ENCODE measurements at places on chromosomes 2 and 18.

GRCh38 chr2:149738767-149739166 is 151.2 kb upstream of the MMADHC start:
- peaks cover 16% of the 10 kb centered on the region for H3K4me1 ChIP-seq
- H3K4me3 ChIP-seq = no peak overlapping the region
- no peak overlapping the region for H3K27ac ChIP-seq
- H3K36me3 ChIP-seq = peaks cover 4% of the 10 kb centered on the region
- no peak for DNase-seq

- H3K27ac ChIP-seq = no peak overlapping the region
- no peak overlapping the region for H3K4me3 ChIP-seq
- H3K27me3 ChIP-seq = peaks cover 4% of the 10 kb centered on the region
These were observed 93.3 kb downstream of the RNF144A start for GRCh38 chr2:7010391-7011054.

- DNase-seq = no peak
- peaks cover 2% of the 10 kb centered on the region for H3K27me3 ChIP-seq
- H3K4me3 ChIP-seq = no peak overlapping the region
- H3K27ac ChIP-seq = no peak overlapping the region
- peaks cover 90% of the 10 kb centered on the region for H3K36me3 ChIP-seq
- no peaks in the 10 kb centered on the region for H3K4me1 ChIP-seq
These were observed 17.7 kb downstream of the TANK start for GRCh38 chr2:161177969-161178368.

GRCh38 chr2:202022755-202023154 is 10.9 kb upstream of the FZD7 start:
- H3K36me3 ChIP-seq = no peaks in the 10 kb centered on the region
- no peak for DNase-seq
- H3K4me1 ChIP-seq = peaks cover 65% of the 10 kb centered on the region
- no peaks in the 10 kb centered on the region for H3K27me3 ChIP-seq
- peak overlapping the region; percentile 11 for H3K4me3 ChIP-seq
- H3K27ac ChIP-seq = peak overlapping the region; percentile 91

GRCh38 chr18:13416208-13416607 is 197.6 kb downstream of the LDLRAD4 start:
- H3K27me3 ChIP-seq = peaks cover 7% of the 10 kb centered on the region
- no peaks in the 10 kb centered on the region for H3K36me3 ChIP-seq
- no peaks in the 10 kb centered on the region for H3K4me1 ChIP-seq
- DNase-seq = no peak
- H3K27ac ChIP-seq = no peak overlapping the region
- H3K4me3 ChIP-seq = no peak overlapping the region

DNA sequence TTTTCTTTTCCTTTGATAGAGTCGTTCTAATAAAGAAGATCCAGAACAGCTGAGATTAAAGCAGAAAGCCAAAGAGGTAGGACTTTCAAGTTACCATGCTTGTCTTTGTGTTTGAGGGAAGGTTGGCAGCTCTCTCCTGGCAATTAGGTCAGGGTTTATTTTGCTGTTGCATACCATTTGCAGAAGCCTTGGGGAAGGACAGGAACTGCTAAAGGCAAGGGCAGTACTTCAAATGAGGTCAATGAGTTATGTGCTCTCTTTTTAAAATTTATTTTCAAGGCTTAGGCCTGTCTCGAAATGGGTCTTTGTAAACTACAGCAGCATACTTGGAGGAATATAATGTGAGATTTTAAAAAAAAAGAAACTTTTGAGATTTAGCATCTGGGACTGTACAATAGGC is 108.9 kb downstream of the TAF4B start:
- H3K36me3 ChIP-seq = peaks cover 10% of the 10 kb centered on the region
- H3K27ac ChIP-seq = peak overlapping the region; percentile 9
- H3K27me3 ChIP-seq = no peaks in the 10 kb centered on the region
- no peak for DNase-seq
- H3K4me1 ChIP-seq = peaks cover 20% of the 10 kb centered on the region
- no peak overlapping the region for H3K4me3 ChIP-seq

- DNase-seq = no peak
- H3K36me3 ChIP-seq = no peaks in the 10 kb centered on the region
- no peaks in the 10 kb centered on the region for H3K4me1 ChIP-seq
- no peak within 1 kb of the TSS for H3K4me3 ChIP-seq
These were observed at the start of gene GKN1 for GRCh38 chr2:68974251-68974650. GKN1 (plus strand) TSS chr2:68974636; CDS start chr2:68974678, 42 bp downstream.

DNA sequence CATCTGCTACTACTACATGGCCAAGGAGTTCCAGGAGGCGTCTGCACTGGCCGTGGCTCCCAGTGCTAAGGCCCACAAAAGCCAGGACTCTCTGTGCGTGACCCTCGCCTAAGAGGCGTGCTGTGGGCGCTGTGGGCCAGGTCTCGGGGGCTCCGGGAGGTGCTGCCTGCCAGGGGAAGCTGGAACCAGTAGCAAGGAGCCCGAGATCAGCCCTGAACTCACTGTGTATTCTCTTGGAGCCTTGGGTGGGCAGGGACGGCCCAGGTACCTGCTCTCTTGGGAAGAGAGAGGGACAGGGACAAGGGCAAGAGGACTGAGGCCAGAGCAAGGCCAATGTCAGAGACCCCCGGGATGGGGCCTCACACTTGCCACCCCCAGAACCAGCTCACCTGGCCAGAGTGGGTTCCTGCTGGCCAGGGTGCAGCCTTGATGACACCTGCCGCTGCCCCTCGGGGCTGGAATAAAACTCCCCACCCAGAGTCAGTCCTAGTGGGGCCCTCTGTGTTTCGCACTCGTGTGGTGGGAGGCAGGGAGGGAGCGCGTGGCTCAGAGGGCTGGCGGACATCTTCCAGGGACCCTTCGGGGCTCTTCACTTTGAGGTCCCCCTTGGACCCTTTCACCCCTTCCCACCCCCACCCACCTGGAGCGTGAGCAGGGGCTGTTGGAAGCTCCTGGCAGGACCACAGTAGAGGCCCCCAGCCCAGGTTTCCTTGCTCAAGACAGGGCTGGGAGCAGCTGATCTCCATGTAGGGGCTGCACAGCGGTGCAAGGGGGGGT is 5.7 kb downstream of the GPR35 start:
- H3K27ac ChIP-seq = no peak overlapping the region
- H3K27me3 ChIP-seq = no peaks in the 10 kb centered on the region
- H3K4me3 ChIP-seq = no peak overlapping the region
- H3K36me3 ChIP-seq = no peaks in the 10 kb centered on the region
- DNase-seq = no peak
- peaks cover 16% of the 10 kb centered on the region for H3K4me1 ChIP-seq

DNA sequence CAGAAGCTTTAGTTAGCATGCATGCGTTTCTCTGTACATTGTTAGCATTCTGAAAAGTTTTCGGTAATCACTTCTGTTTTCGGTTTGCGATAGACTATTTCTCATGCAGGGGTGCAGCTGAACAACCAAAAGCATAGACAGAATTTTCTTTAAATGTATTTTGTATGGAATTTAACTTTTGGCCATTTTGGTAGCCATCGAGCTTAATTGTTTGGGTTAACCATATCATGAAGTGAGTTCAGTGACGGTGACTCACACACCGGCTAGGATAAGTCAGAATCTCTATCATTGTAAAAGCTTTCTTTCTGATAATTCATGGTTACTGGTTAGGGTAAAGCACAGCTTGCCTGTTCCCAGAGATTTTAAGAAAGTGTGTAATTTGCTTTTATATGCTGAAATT is 107.2 kb downstream of the CD226 start:
- peaks cover 13% of the 10 kb centered on the region for H3K4me1 ChIP-seq
- no peak overlapping the region for H3K27ac ChIP-seq
- H3K27me3 ChIP-seq = no peaks in the 10 kb centered on the region
- peaks cover 13% of the 10 kb centered on the region for H3K36me3 ChIP-seq
- DNase-seq = no peak

GRCh38 chr2:176621350-176621749 is 352.1 kb downstream of the MTX2 start:
- peaks cover 13% of the 10 kb centered on the region for H3K4me1 ChIP-seq
- H3K27me3 ChIP-seq = peaks cover 9% of the 10 kb centered on the region
- H3K27ac ChIP-seq = no peak overlapping the region
- no peak for DNase-seq
- no peak overlapping the region for H3K4me3 ChIP-seq
- H3K36me3 ChIP-seq = peaks cover 63% of the 10 kb centered on the region

DNA sequence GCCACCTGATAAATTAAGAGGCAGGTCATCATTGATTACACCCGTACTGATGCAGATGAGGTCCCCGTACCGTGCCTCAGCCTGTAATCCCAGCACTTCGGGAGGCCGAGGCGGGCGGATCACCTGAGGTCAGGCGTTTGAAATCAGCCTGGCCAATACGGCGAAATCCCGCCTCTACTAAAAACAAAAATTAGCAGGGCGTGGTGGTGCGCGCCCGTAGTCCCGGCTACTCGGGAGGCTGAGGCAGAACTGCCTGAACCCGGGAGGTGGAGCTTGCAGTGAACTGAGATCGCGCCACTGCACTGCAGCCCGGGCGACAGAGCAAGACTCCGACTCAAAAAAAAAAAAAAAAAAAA is 683 bp upstream of the ENOSF1 start:
- H3K4me3 ChIP-seq = peak overlapping the region; percentile 58
- peaks cover 12% of the 10 kb centered on the region for H3K36me3 ChIP-seq
- no peak for DNase-seq
- peaks cover 15% of the 10 kb centered on the region for H3K27me3 ChIP-seq

DNA sequence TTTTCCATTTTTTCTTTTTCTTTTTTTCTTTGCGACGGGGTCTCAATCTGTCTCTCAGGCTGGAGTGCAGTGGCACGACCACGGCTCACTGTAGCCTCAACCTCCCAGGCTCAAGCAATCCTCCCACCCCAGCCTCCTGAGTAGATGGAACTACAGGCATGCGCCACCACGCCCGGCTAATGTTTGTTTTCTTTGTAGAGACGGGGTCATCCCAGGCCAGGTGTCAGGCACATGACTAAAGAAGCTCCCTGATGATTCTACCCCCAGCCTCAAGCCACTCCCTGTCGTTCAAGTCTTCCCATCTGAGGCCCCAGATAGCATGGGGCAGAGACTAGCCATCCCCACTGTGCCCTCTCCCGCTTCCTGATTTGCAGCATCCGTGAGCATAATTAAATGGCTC is 9.8 kb upstream of the FZD5 start:
- no peak for DNase-seq
- H3K36me3 ChIP-seq = no peaks in the 10 kb centered on the region
- peaks cover 49% of the 10 kb centered on the region for H3K27me3 ChIP-seq
- H3K4me3 ChIP-seq = no peak overlapping the region
- peaks cover 5% of the 10 kb centered on the region for H3K4me1 ChIP-seq

- no peak for DNase-seq
- no peak overlapping the region for H3K4me3 ChIP-seq
- peak overlapping the region; percentile 10 for H3K27ac ChIP-seq
- no peaks in the 10 kb centered on the region for H3K27me3 ChIP-seq
- peaks cover 28% of the 10 kb centered on the region for H3K4me1 ChIP-seq
- H3K36me3 ChIP-seq = no peaks in the 10 kb centered on the region
These were observed 18.6 kb upstream of the SKA1 start for GRCh38 chr18:50356036-50356945.

DNA sequence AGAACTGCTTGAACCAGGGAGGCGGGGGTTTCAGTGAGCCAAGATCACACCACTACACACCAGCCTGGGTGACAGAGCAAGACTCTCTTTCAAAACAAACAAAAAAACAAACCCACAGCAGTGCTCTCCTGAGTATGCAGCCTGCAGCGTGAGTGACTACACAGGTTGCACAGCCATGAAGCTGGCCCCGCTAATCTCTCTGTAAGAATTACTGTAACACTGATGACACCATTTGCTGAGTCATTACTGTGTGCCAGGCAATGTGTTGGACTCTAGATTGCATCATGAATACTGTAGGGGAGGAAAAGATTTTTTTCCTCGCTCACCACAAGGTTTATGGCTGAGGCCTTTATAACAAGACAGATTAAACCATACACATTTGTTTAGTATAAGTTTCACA is 118.6 kb upstream of the ATP8B1 start:
- no peak overlapping the region for H3K4me3 ChIP-seq
- no peaks in the 10 kb centered on the region for H3K36me3 ChIP-seq
- no peak overlapping the region for H3K27ac ChIP-seq
- no peaks in the 10 kb centered on the region for H3K27me3 ChIP-seq
- DNase-seq = no peak

- no peak overlapping the region for H3K27ac ChIP-seq
- H3K4me1 ChIP-seq = peaks cover 12% of the 10 kb centered on the region
- no peak for DNase-seq
- H3K36me3 ChIP-seq = peaks cover 5% of the 10 kb centered on the region
These were observed 57.8 kb upstream of the FAM237A start for GRCh38 chr2:206584323-206585116.

DNA sequence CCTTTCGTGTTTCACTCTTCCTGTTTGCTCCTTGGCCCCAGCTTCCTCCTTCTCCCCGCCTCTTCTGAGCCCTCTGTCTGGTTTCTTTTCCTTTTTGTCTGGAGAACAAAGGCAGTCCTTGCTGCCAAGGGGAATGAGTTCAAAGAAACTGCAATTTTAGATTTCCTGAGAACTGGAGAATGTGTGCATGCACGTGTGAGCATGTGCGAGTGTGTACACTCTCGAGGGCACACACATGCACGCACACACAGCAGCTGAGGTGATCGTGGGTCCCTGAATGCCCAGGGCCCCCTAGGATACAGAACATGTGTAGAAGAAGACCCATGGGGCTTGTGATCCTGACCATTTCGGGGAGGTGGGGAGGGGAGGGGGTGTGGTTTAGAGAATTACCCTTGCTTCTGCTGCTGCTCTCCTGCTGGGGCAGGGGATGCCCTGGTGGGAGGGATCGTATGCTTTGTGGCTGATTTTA is 151.8 kb downstream of the DYSF start:
- peak; percentile 1 for DNase-seq
- H3K4me1 ChIP-seq = peaks cover 49% of the 10 kb centered on the region
- peaks cover 38% of the 10 kb centered on the region for H3K27me3 ChIP-seq
- H3K27ac ChIP-seq = no peak overlapping the region
- H3K4me3 ChIP-seq = no peak overlapping the region
- H3K36me3 ChIP-seq = no peaks in the 10 kb centered on the region

GRCh38 chr18:58177004-58177717 is 133.1 kb downstream of the NEDD4L start:
- H3K27me3 ChIP-seq = no peaks in the 10 kb centered on the region
- peaks cover 2% of the 10 kb centered on the region for H3K36me3 ChIP-seq
- H3K27ac ChIP-seq = peak overlapping the region; percentile 17

DNA sequence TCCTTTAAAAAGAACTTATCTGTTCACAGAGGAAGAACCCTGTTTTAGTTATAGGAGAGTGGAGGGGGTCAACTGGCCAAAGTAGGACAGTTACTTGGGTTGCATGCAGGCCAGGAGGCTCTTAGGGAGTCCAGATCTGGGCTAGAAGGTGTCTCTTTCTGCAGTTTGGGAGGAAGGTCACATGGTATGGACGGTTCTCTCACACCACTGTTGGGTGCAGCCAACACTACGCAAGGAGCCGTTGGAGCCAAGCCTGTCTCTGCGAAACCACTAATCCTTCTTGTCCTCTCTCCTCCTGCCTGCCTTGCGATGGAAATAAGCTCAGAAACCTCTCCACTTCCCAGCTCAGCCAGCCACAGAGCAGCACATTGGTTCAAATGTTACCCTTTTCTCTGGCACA is 105.9 kb upstream of the TGFA start:
- H3K27me3 ChIP-seq = peaks cover 11% of the 10 kb centered on the region
- no peak overlapping the region for H3K27ac ChIP-seq
- H3K4me3 ChIP-seq = no peak overlapping the region
- no peak for DNase-seq

GRCh38 chr2:101442042-101442666 is 32.8 kb downstream of the RFX8 start:
- no peak overlapping the region for H3K27ac ChIP-seq
- H3K4me3 ChIP-seq = no peak overlapping the region
- H3K27me3 ChIP-seq = peaks cover 4% of the 10 kb centered on the region
- H3K4me1 ChIP-seq = peaks cover 11% of the 10 kb centered on the region

- H3K27ac ChIP-seq = peak overlapping the region; percentile 81
- peaks cover 29% of the 10 kb centered on the region for H3K4me1 ChIP-seq
- H3K27me3 ChIP-seq = peaks cover 14% of the 10 kb centered on the region
- H3K36me3 ChIP-seq = no peaks in the 10 kb centered on the region
These were observed 60.6 kb downstream of the DIPK1C start for GRCh38 chr18:74396171-74397169.
